ENCODE measurements at places on chromosomes 4 and X.

GRCh38 chrX:637660-638481 is 7.3 kb downstream of the SHOX start:
- no peak for DNase-seq

- DNase-seq: no peak
Observed at GRCh38 chrX:47293106-47293505, 60.3 kb downstream of the USP11 start.

GRCh38 chrX:149374751-149375150 is 130.4 kb downstream of the IDS start:
- DNase-seq: no peak

DNA sequence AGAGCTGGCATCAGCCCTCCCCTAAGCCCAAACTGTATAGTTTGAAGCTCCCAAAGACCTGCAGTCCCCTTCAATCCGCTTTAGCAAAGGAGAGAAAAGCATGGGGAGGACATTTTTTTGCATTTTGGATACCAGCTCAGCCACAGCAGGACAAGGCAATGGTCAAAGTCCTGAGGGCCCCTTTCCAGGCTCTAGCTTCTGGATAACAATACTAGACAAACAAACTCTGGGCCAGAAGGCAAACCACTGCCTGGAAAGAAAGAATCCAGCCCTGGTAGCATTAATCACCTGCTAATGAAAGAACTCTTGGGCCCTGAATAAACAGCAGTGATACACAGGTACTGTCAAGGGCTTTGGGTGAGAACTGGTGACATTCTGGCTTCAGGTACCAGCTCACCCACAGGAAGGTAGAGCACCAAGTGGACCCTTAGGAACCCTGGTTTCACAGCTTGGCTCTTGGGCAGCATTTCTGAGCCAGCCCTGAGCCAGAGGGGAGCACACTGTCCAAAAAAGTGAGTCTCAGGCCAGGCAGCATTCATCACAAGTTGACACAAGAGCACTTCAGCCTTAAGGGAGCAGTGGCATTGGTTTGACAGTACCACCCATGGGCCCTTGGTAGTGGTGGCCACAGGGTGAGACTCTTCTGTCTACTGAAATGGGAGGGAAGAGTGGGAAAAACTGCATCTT is 62.5 kb downstream of the SPIN3 start:
- DNase-seq: no peak

DNA sequence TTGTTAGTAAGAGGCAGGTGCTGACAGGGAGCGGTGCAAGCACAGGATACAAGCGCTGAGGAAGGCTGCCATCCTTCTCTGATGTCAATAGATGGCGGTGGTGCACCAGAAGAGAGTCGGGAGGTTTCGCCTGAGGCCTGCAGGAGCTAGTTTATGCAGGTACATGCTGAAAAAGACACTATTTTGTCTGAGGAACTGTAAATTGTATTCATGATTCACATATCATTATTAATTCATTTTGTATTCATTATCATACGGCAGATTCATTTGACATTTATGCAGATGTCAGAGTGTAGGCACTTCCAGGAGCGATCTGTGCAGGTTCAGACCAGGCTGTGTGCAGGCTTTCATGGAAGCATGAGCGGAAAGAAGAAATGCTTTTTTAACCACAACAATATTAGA is 824.0 kb downstream of the STIM2 start:
- DNase-seq: no peak

GRCh38 chrX:45758319-45758718 is 557.6 kb upstream of the DIPK2B start:
- DNase-seq: no peak

DNA sequence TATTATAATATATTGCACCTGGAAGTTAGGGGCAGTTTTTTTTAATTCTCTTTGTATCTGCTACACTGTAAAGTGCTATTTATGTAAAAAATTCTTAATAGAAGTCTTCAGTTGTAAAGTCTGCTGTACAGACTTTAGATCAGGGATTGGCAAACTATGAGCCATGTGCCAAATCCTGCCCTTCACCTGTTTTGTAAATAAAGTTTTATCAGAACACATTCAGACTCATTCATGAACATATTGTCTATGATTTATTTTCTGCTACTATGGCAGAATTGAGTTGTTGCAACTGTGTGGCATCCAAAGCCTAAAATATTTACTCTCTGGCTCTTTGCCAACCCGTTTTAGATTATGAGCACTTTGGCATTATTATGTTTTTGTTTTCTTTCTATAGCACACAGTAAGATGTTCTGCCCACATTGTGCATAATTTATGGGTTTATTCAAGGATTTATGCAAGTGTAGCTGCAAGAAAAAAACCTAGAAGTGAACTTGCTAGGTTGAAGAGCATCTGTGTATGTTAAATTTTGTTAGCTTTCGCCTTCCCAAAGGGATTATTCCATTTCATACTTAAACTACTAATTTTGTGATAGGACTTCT is 56.9 kb downstream of the CLCN3 start:
- peak; percentile 38 for DNase-seq

- no peak for DNase-seq
Observed at GRCh38 chr4:73679836-73680235, 59.6 kb upstream of the RASSF6 start.

- no peak for DNase-seq
Observed at GRCh38 chr4:106358899-106359298, 9.7 kb downstream of the GIMD1 start.

- no peak for DNase-seq
Observed at GRCh38 chr4:139800082-139800481, 134.5 kb downstream of the MGST2 start.

- no peak for DNase-seq
Observed at GRCh38 chr4:94469221-94469784, 17.6 kb downstream of the PDLIM5 start.

- no peak for DNase-seq
Observed at GRCh38 chr4:132982151-132982550, 166.9 kb upstream of the PCDH10 start.

DNA sequence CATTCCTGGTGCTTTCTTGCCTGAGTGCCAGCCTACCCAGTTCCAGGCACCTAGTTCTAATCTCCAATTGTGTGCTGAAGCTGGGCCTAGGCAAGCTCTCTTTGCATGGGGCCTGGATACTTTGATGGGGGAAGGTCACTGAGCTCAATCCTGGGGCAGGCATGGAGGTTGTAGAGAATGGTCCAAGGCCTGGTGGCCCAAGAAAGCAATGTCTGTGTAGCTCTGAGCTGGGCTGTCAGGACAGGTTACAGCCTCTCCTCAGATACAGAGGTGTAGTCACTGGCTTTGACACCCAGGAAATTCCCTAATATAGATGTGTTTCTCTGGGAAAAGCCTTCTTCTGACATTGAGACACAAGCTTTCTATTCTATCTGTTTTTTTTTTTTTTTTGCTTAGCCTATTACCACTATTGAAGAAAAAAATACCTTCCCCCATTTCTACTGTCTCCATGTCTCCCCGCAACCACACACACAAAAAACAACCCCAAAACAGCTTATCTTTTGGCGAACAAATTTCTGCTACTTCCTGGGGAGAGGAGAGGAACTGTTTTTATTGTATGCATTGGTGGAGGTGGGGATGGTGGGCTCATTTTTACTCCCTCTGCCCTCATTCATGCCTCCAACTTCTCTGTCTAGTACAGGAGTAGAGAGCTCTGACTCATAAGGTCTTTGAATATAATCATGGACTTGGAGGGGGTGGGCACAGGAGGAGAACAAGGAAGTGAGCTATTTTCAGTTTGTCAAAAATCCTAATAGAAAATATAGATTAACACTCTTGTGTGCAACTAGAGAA is 66.7 kb upstream of the DHX15 start:
- DNase-seq: no peak

GRCh38 chr4:119498527-119498926 is 130.1 kb downstream of the PDE5A start:
- no peak for DNase-seq

GRCh38 chr4:59729321-59729720 is 1470.8 kb upstream of the ADGRL3 start:
- DNase-seq: no peak

GRCh38 chr4:150950657-150951288 is 64.3 kb downstream of the LRBA start:
- DNase-seq: no peak

DNA sequence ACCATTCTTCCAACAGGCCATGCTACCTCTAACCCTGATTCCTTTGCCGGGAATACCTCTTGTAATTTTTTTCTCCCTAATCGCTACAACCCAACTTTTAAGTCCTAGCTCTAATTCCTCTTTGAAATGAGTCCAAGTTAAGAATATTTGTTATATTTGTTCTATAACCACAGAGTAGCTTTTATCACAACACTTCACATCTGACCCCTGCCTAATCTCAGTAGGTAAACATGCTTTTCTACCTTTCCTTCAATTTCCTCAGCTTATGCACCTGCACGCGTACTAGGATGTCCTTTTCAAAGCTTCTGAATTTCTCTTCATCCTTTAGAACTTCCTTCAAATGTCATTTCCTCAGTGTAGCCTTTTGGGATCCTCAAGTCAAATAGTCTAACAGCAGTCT is 915.5 kb upstream of the LCORL start:
- no peak for DNase-seq

- DNase-seq: no peak
Observed at GRCh38 chrX:1167466-1167865, 45.0 kb downstream of the CRLF2 start.

GRCh38 chrX:10414156-10414824 is 206.1 kb downstream of the MID1 start:
- DNase-seq: no peak

- DNase-seq: no peak
Observed at GRCh38 chr4:59387759-59388758, 1812.1 kb upstream of the ADGRL3 start.

GRCh38 chrX:148915474-148915873 is 415.1 kb downstream of the AFF2 start:
- no peak for DNase-seq

- no peak for DNase-seq
Observed at GRCh38 chr4:62288808-62289541, 1088.8 kb downstream of the ADGRL3 start.

DNA sequence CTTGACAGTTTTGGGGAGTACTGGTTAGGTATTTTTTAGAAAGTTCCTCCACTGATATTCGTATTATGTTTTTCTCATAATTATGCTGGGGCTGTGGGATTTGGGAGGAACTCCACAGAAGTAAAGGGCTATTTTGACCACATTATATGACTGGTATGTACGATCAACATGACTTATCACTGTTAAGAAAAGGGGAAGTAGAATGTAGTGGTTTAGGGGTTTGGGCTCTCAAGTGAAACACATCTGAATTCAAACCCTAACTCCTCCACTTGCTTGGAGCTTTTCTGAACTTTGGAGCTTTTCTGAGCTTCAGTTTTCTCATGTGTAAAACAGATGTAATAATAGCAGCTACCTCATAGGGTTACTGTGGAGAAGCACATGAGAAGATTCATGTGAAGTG is 96.4 kb upstream of the C1GALT1C1 start:
- DNase-seq: no peak

DNA sequence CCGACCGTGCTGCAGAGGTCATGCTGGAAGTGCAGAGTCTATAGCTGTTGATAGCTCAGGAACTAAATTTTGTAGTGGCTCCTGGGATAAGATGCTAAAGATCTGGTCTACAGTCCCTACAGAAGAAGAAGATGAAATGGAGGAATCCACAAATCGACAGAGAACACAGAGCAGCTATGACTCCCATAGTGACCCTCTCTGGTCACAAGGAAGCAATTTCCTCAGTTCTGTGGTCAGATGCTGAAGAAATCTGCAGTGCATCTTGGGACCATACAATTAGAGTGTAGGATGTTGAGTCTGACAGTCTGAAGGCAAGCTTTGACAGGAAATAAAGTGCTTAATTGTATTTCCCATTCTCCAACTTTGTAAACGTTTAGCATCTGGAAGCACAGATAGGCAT is 8.8 kb downstream of the MANBA start:
- DNase-seq: no peak

DNA sequence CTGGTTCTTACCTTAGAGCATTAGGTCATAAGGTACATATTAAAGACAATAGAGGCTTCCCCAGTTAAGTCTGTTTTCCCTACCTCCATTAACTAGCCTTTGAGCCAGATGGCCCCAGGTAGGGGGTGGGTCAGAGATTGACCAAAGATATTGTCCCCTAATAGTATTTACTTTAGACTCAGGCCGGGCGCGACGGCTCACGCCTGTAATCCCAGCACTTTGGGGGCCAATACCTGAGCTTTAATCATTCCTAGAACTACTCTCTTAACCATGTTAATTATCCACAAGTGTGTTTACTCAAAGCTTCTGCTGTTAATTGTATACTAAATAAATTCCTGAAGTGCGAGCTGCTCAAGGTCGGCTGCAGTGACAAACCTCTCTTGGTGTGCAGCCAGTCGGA is 28.0 kb upstream of the AMBN start:
- DNase-seq: no peak

DNA sequence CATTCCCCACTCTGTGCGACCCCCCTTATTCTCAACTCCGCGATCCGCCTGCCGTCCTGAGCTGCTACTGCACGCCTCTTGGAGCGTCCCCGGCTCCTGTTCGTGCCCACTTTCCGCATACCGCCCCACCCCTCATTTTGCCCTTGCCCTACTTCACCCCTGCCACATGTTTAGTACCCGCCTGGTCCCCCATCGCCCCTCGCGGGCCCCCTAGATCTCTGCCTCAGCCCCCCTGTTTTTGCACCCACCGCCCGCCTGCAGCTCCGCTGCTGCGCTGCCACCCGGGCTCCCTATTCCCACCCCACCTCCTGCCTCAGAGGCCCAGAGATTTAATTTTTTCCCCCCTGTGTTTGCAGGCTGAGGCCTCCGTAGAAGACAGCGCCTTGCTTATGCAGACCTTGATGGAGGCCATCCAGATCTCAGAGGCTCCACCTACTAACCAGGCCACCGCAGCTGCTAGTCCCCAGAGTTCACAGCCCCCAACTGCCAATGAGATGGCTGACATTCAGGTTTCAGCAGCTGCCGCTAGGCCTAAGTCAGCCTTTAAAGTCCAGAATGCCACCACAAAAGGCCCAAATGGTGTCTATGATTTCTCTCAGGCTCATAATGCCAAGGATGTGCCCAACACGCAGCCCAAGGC is 1.4 kb downstream of the MAGED1 start:
- no peak for DNase-seq

- no peak for DNase-seq
Observed at GRCh38 chr4:2290488-2290887, 28.6 kb upstream of the MXD4 start.
